ENCODE measurements at places on chromosomes 7 and 10.

GRCh38 chr7:73721377-73721817 is 1.9 kb upstream of the STX1A start:
- DNase-seq, result no peak

GRCh38 chr10:6470894-6471618 is 109.0 kb downstream of the PRKCQ start:
- no peak for DNase-seq

GRCh38 chr7:155857141-155857540 is 44.9 kb upstream of the SHH start:
- DNase-seq, result no peak

- no peak for DNase-seq
Measured at GRCh38 chr7:44917465-44917864, 32.1 kb upstream of the PURB start.

GRCh38 chr10:110860576-110861241 is 11.0 kb upstream of the PDCD4 start:
- DNase-seq, result peak; percentile 37

DNA sequence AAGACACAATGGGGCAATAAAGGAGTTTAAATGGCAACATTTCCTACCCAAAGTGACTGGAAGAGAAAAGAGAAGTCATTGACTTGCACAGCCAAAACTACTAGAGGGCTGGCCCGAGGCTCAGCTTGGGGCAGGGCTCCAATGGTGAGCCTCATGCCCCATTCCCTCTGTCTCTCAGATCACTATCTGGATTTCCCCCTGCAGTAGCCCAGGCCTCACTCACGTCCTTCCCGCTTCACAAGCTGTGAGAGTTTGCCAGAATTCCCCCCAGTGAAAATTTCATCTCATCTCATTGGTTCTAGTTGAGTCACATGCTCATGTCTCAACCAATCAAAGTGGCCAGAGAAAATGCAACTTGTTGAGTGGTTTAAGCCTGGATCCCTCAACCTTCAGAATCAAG is 181.3 kb downstream of the WDR11 start:
- DNase-seq, result no peak

DNA sequence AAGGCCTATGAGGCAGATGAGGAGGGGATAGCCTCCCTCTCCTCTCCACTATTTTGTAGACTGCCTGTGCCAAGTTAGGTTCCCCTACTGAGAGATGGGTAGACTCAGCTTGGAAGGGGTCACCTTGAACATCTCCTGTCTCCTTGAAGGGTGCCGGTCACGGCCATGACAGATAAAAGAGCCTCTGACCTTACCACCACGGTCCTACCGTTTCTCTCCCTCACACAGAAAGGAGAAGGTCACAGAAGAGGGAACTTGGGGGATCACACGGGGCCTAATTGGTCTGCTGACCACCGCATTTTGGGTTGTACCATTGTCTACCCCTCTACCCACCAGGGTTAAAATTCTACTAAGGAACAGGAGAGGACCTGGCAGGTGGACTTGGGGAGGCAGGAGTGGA is 17.0 kb downstream of the PRSS2 start:
- DNase-seq, result no peak

GRCh38 chr10:43292755-43293676 is 26.2 kb upstream of the RASGEF1A start:
- DNase-seq, result peak; percentile 63

GRCh38 chr10:74690393-74690792 is 136.0 kb upstream of the KAT6B start:
- no peak for DNase-seq

DNA sequence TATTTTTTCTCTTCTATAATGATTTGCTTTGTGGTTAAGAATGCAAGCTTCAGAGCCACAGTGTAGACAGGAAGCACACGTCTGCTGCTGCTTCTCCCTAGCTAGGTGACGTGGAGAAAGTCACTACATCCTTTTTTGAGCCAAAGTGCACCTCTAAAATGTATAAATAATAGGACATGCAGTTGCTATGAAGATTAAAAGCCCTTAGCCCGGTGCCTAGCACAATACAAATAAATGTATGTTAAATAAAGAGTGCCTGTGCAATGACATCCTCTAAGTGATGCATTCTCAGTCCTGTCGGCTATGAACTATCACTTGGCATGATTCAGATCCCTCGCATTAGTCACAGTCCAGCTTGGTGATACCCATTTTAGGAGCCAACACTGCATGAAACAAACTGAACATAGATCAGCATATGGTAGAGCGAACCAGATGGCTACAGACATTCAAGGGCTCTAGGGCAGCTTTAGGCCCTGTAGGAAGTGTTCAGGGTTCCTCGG is 4.8 kb upstream of the TRDMT1 start:
- peak; percentile 52 for DNase-seq

DNA sequence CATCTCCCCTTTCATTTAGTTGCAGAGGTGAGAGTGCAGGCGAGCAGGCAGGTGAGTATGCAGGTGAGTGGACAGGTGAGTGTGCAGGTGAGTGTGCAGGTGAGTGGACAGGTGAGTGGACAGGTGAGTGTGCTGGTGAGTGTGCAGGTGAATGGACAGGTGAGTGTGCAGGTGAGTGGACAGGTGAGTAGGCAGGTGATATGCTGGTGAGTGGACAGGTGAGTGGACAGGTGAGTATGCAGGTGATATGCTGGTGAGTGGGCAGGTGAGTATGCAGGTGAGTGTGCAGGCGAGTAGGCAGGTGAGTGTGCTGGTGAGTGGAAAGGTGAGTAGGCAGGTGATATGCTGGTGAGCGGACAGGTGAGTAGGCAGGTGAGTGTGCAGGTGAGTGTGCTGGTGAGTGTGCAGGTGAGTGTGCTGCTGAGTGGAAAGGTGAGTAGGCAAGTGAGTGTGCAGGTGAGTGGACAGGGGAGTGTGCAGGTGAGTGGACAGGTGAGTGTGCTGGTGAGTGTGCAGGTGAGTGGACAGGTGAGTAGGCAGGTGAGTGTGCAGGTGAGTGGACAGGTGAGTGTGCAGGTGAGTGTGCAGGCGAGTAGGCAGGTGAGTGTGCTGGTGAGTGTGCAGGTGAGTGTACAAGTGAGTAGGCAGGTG is 165.6 kb downstream of the ADARB2 start:
- DNase-seq, result no peak

DNA sequence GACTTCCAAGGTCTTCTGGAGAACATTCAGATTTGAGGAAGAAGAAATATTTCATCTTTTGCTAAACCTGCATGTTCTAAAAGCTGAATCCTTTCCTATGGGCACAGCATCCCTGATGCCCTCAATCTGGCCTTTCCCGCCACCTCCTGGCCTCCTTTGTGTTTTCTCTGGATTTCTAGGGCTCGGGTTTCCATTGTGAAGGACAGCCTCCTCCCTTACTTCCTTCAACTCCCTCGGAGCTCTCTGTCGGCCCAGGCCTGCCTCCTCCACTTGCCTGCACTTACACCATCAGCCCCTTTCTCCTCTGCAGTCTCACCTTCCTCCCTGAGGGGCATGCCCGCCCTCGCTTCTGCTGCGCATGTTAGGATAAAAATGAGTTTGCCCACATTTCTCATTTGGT is 75.4 kb downstream of the WIPF3 start:
- DNase-seq, result no peak

GRCh38 chr10:4170633-4171314 is 385.8 kb upstream of the KLF6 start:
- DNase-seq, result no peak

GRCh38 chr10:113006656-113007342 is 56.8 kb downstream of the TCF7L2 start:
- no peak for DNase-seq

GRCh38 chr10:70119623-70120022 is 13.0 kb downstream of the AIFM2 start:
- DNase-seq, result no peak

GRCh38 chr10:99560277-99561126 is 27.8 kb downstream of the NKX2-3 start:
- peak; percentile 47 for DNase-seq

DNA sequence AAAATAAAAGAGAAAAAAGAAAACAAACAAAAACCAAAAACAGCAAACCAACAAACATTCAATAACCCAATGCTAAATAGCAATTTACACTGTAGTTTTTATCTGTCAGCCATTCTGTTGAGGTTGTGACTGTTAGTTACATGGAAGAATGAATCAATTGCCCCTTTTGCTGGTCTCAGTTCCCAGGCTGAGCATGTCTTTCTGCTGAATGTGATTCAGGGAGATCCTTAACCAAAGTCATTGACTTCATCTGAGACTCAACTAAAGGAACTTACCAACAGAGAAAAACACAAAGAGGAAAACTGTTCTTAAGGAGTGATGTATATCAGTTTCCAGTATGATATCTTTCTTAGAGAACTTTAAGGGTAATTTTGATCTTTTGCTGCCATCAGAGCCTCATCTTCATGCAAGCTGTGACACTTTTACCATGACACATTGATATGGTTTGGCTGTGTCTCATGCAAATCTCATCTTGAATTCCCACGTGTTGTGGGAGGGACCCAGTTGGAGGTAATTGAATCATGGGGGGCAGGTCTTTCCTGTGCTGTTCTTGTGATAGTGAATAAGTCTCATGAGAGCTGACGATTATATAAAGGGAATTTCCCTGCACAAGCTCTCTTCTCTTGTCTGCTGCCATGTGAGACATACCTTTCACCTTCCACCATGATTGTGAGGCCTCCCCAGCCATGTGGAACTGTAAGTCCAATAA is 469.8 kb downstream of the KIF20B start:
- peak; percentile 3 for DNase-seq

DNA sequence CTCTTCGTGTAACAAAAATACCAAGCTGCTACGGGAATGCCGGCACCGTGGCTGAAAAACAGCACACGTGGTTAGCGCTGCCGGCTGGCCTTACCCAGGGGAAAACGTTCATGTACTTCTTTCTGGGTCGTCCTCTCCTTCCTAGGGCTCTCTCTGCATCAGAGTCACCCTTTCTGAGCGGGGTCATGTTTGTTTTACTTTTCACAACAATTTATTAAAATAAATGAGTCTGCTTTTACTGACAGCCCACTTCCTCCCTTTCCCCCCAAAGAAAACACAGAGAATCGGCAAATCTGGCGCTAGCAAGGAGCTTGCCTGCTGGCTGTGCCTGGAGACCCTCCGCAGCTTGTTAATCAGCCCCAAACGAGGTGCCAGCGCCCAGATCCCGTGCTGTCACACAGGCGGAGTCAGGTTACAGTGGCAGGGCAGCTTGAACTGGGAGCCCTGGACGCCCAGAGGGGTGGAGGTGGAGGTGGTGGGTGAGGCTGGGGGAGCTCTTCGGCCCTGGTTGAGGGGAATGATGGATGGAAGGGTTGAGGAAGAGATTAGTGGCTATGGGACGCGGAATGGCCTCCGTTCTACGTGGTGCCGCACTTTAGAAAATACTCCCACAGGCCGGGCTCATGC is 162.2 kb upstream of the TNS3 start:
- no peak for DNase-seq

DNA sequence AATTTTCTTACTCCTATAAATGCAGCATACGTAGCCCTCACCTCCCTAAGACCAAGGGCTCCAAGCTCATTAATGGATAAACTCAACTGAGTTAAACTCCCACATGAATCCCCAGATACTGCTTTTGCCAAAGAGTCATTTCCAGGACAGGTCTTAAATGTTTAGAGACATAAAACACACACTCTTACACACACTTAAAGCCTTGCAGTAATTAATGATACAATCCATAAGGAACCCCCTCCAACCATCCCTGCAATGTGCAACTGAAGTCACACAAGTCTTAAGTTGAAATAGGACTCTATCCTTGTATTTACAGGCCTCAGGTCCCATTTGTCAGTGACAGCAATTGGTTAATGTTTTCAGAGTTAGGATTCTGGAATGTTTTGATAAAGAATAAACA is 194.1 kb downstream of the FANK1 start:
- DNase-seq, result no peak

DNA sequence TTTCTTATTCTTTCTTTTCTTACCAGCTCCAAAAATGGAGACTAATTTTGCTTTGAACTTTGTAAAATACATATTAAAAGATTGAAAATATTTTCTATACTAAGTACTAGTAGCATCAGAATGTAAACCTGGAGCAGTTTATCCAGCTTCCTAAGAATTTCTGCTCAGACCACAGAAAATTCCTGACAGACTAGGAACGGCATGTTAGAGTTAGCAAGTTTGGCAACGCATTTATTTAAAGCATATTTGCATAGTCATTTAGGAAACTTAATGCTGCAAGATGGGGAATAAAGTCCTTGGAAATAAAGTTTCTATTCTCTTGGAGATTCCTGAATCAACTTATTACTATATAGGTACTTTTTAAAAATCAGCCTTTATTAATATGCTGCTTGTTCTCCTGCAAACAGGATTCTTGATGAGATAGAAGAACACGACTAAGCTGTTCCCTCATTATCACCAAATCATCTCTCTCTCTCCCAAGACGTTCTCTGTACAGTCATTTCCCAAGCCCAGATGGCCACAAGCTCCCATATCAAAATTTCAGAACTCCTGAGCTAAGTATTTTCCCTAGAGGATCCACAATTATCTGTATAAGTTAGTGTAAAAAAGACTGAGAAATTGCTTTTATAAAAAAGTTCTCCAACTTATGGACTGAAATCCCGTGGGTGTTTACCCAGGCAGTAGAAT is 305.8 kb upstream of the NEBL start:
- DNase-seq, result no peak

GRCh38 chr10:124713679-124714255 is 30.4 kb downstream of the FAM53B start:
- DNase-seq, result no peak

- DNase-seq, result peak; percentile 34
Measured at GRCh38 chr7:106309362-106309761, 24.6 kb upstream of the NAMPT start.

- DNase-seq, result no peak
Measured at GRCh38 chr10:88981435-88981834, 9.2 kb upstream of the FAS start.

GRCh38 chr7:137657476-137658189 is 189.1 kb downstream of the DGKI start:
- DNase-seq, result no peak

DNA sequence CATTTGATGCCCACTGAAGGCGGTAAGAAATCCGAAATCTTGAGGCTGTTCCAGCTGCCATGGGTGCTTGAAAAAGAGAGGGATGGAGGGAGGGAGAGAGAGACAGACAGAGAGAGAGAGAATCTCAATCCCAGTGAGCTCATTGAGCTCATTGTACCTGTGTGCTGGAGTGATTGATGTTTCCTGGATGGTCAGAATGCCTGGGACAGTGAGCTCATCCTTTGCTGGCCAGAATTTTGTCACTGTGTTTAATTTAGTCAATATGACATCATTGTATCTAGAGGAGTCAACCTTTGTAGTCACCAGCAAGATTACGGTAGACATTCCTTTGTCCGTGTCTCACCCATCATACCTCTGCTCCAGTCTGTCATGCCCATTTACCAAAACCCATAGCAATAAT is 625.4 kb upstream of the POM121L12 start:
- no peak for DNase-seq

GRCh38 chr7:91579837-91580236 is 300.7 kb downstream of the MTERF1 start:
- DNase-seq, result no peak
